Epithelial cell of proximal tubule (primary cell): ENCODE measurements at places on chromosomes 16 and 17. TPM values are rescaled to one million over a fixed set of nuclear protein-coding genes. Genes with fewer than 3 reads are reported as not detected.

- no peak for DNase-seq
Measured at GRCh38 chr17:71842986-71843385, 277.8 kb upstream of the SOX9 start.

DNA sequence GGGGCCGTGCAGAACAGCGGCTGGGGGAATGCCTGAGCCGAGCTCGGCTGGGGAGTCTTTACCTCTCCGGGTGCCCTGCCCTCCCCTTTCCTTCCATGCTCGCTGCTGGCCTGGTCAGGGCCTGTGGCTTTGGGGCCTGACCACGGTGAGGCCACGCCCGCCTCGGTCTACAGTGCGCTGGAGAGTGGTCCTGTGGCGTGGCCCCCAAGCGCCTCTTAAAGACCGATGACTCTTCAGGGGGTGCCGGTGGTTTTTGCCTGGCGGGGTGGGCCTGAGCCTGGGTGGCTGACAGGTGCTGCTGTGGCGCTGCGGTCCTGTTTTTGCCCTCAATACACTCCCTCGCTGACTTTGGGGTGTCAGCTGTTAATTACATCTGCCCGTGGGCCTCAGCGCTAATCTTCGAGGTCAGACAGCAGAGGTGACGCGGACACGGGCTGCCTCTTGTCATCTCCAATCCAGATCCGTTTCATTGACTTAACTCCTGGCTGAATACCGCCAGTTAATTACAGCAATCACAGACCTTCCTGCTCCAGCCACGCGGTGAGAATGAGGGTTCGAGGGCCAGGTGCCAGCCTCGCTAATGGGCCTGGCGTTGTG is 29.7 kb downstream of the GSE1 start:
- DNase-seq, result no peak

DNA sequence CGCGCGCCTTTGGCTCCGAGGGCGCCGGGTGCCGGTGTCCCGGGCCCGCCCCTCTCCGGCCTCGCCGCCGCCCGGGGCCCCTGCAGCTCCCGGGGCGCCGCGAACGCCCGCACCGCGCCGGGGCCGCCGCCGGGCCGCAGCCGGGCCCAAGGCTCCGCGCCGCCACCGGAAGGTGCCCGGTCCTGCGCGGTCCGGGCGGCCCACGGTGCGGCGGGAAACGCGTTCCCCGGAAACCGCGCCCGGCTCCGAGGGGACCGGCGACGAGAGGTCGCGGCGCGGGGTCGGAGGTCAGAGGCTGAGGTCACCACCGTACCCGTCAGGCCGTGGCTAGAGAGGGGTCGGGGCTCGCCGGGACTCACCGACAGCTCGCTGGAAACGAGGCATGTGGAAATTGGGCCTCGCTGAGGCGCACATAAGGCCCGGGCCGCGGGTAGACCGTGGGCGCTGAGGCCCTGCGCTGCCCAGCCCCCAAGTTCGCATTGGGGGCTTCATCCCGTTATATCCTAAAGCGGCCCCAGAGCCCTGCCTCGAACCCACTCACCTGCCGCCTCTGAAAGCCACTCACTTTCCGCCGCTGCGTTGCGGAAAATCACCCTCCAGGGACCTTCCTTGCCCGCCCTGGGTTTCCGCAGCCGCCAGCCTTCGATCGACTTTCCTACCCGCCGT is at the start of gene DUS1L:
Gene DUS1L (minus strand): TSS at position 167 of the 666 bp plus-strand sequence. CDS start 745 bp downstream, outside the sequence.
- DNase-seq, result no peak

The DRC7 gene
- not detected in 2 replicates for total RNA-seq

The ZSCAN10 gene
- total RNA-seq, result not detected in 2 replicates

DNA sequence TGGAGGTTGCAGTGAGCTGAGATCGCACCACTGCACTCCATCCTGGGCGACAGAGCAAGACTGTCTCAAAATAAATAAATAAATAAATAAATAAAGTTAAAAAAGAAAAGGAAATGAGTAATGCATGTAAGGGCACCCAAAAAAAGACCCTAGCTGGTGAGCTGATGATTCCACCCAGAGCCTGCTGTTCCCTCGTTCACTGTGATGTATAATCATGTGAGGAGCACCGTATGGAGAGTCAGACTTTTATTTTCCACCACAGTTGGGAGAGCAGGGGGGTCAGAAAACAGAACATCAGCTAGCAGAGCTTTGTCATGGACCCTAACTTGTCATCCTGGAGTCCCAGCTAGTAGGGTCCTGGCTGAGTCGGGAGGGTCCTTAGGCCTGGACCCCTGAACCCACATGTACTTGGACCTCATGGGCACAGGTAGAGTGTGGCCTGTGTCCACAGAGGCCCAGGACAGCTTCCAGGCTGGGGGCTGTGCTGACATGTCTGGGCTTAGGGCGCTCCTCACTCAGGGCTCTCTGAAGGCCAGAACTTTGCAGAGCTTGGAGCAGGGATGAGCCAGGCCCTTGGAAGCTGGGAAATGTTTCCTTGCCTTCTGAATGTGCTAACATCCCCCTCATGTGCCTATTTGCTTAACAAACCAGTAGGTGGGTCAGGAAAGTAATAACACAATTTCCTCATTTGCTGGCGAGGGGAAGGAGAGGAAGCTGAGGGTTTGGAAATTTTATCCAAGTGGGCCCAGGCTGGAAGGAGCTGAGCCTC is 18.8 kb upstream of the LASP1NB start:
- no peak for DNase-seq

DNA sequence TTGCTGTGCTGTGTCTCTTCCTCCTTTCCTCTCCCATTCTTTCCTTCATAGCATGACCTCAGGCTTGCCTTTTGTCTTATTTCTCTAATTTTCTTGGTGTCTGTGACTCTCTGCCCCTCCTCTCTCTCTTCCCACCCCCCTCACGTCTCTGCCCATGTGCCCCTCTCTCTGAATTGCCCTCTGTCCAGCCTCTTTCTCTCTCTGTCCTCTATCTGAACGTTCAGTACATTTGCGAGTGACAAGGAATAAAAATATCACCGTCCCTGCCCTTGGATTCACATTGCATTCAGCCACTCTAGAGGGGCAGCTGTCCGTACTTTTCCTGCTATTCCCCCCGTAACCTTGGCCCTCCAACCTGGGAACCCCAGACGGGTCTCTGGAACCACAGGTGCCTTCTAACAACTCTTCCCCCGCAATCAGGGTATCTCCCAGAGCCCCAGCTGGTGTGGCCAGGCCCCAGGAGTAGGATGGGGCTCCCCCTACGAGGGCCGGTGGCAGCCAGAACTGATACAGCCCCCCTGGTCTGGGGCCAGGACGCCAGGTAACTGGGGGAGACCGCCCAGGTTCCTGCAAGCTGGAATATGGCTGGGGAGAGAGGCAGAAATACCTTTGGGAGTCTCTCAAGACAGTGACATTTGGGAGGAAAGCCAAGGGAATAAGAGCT is 1.8 kb downstream of the KIF1C start:
- DNase-seq, result no peak

- DNase-seq, result no peak
Measured at GRCh38 chr17:81171941-81172340, 5.9 kb upstream of the AATK start.

DNA sequence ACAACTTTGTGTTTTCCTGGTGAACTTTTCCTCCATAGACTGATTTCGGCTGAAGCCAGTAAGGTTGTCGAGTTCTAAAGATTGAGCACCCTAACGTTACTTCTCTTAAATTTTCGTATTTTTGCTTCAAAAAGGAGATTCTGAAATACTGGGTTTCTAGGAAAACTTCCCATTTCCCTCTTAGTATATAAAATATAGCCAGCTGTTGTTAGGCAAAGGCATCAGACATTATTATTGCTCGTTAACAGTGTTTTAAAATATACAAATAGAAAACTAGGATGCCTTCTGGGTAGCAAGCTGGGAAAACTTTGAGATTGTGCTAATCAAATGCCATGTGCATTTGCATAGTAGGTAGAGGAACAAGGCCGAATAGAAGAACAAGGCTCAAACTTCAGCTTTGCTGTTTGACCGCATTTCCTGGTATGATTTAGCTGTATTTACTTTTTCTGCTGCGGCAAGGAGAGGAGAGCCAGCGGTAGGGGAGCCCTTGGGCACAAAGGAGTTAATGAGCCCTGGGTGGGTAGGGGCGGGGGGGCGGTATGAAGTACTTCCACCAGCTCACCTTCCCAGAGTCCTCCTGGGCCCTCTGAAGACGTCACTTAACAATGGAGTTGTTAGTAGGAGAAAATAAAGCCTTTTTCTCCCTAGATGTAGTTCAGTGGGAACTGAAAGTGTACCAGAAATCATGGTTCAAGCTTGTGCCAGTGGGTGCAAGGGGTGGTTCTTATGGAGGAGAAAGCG is 151.9 kb downstream of the MSI2 start:
- no peak for DNase-seq

DNA sequence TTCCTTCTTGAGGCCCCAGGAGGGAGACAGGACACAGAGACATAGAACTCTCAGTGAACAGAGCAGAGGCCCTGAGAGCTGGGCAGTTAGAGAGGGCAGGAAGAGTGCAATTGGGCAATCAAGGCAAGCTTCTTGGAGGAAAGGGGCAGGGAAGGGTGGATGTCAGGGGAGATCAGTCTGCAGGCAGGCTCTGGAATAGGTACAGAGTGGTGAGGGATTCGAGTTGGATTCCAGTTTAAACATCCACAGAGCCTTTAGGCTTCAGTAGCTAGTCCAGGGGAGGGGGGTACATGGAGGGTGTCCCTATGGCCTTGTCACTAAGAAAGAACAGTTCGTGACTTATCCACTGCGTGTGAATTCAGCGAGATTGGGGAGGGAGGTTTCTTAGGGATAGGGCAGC is 2.0 kb downstream of the PYY start:
- DNase-seq, result no peak

- DNase-seq, result no peak
Measured at GRCh38 chr16:11309895-11310633, 28.9 kb upstream of the PRM1 start.

DNA sequence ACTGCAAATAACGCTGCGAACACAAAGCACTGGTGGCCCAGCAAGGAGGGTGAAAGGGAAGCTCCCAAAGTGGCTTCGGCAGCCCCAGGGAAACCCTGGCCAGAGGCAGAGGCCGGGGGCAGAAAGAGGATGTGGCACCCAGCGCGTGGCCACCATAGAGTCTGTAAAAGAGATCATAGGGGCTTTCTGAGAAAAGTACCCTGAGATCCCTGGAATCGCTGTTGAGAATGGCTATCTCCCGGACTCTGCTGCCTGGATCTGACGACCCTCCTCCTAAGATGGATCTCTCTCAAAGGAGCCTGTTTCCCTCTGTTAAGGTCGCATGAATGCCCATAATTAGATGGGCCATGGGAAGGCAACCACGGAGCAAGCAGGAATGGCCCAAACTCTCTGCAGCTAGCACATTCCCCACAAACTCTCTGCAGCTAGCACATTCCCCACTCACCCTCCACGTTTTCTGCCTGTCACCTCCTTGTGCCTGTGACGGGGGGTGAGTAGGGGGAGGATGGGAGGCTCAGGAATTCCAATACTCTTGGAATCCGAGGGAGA is 364.4 kb downstream of the XYLT1 start:
- DNase-seq, result no peak

DNA sequence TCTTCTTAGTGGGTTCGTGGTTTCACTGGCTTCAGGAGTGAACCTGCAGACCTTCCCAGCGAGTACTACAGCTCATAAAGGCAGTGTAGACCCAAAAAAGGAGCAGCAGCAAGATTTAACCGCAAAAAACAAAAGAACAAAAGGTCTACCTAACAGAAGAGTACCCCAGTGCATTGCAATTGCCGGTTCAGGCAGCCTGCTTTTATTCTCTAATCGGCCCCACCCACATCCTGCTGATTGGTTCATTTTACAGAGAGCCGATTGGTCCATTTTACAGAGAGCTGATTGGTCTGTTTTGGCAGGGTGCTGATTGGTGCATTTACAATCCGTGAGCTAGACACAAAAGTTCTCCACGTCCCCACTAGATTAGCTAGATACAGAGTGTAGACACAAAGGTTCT is 2.0 kb upstream of the ARRB2 start:
- no peak for DNase-seq

DNA sequence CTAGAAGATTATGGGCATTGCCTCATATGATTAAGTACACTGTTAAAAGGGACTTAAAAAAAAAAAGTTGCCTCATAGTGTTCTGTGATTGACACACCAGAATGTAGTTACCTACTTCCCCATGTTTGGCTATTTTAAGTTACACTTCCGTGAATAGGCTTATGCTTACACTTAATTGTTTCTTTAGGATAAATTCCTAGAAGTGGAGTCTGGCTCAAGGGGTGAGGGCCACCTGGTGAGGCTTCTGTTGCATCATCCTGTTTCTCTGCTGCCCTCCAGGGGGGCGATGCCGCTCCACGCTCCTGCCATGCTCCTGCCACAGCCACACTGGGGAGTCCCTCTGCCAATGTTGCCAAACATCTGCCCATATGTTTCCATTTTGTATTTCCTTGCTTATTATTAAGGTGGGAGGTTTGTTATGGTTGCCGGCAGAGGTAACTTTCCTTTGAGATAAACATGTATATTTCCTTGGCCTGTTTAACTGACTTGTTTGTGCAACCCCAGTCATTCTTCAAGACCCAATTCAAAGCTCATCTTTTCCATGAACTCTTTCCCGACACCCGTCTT is 73.1 kb downstream of the KSR1 start:
- DNase-seq, result no peak

DNA sequence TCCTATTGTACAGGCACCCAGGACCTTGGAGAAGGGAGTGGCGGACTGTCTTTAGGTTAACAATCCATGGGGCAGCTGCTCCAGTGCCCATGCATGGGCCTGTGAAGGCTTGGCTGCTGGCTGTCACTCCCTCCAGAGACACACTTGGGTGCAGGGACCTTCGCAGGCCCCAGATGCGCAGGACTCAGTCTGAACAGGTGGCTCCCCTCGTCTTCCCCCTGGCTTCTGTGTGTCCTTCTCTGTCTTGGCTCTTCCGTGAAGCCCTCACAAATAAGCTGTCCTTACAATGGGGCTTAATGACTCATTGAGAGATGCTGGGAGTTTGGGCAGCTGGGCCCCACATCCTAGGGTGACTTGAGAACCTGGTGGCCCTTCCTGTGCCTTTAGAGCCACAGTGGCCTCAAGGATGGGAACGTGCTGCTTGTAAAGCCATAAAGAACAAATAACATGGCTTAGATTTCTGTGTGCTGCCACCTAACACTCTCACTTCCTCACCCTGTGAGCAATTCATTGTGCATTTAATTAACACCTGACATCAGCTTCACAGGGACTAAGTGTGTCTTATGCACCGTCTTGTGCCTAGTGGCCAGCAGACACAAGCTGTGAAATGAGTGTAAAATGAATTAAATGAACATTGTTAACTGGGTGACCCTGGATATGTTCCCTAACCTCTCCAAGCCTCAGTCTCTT is 340.7 kb downstream of the SNX29 start:
- DNase-seq, result no peak

The DRC3 gene
- 0.06 and 0.72 TPM in 2 replicates for total RNA-seq

The PPL gene
- total RNA-seq, result 9.1 and 21.0 TPM in 2 replicates

- no peak for DNase-seq
Measured at GRCh38 chr16:60127196-60127595, 1393.1 kb upstream of the GOT2 start.

GRCh38 chr17:69503711-69504110 is 89.2 kb downstream of the MAP2K6 start:
- DNase-seq, result no peak

GRCh38 chr17:68061512-68062313 is 26.2 kb downstream of the KPNA2 start:
- DNase-seq, result no peak

The APOBR gene
- not detected in 2 replicates for total RNA-seq

The FBRS gene
- total RNA-seq, result 20.8 and 46.9 TPM in 2 replicates
